ENCODE measurements at places on chromosomes 3 and 15. TPM values are rescaled to one million over a fixed set of nuclear protein-coding genes. Genes with fewer than 3 reads are reported as not detected.

GRCh38 chr3:115187149-115187757 lies 40.2 kb upstream of the ZBTB20 start:
- no peak for DNase-seq

- DNase-seq = no peak
Observed at GRCh38 chr15:29613951-29614382, 208.3 kb downstream of the TJP1 start.

The ZBED2 gene
- 0.66 TPM for total RNA-seq

- no peak for DNase-seq
Observed at GRCh38 chr3:95923496-95924210, 890.7 kb upstream of the EPHA6 start.

GRCh38 chr15:93020976-93021772 lies 67.8 kb downstream of the RGMA start:
- DNase-seq = no peak
